SK-N-MC (cell line): ENCODE measurements at places on chromosomes 12 and 14.

- DNase-seq = no peak
Measured at GRCh38 chr12:3913278-3913677, 40.1 kb upstream of the PARP11 start.

DNA sequence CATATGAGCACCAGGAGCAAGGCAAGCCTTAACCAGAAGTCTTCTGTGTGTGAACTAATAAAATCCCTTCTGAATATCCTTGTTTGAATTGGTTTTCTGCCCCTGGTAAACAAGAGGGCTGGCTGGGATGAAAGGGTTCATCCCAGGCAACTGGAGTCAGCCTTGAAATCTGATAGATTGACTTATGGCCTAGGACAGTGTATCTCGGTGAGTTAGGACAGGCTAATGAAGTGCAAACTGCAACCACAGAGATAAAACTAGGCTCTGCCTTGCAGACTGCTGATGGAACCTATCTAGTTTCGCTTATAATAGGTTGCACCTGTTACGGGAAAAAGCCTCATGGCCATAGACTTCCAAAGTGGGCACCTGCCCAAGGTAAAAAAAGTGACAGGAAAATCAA lies 451.9 kb upstream of the NOVA1 start:
- no peak for DNase-seq

DNA sequence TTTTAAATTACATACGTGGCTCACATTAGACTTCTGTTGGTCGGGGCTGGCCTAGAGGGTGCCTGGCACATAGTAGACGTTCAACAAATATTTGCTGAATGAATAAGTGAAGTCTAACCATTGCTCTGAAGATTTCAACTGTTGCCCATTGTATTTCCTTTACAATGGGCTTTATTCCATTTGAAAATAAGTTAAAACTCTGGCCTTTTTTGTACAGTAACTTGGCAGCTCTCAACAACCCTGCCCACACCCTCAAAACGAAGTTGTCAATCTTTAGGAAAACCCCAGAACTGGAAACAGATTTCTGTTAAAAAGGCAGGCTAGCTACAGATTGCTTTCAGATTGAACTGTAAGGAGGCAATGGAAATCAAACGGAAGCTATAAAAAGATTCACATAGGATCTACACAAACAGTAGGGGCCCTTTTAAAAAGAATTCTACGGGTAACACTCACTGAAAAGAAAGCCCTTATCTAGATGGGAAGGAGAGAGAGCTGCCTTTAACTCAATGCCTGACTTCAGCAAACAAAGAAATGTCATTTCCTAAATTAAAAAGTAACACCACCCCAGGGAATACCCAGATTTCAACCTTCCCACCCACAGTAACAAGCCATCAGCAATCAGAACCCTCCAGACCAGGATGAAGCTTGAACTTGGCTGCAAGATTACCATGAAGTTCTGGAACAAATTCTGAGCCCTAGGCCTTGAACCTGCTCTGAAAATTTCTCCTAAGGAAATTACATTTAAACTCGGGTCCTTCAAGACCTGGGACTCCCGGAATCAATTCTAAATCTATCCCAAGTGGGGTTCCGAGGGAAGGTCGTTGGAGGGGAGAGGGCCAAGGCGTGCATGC lies 1.4 kb downstream of the WSB2 start:
- peak; percentile 42 for DNase-seq

DNA sequence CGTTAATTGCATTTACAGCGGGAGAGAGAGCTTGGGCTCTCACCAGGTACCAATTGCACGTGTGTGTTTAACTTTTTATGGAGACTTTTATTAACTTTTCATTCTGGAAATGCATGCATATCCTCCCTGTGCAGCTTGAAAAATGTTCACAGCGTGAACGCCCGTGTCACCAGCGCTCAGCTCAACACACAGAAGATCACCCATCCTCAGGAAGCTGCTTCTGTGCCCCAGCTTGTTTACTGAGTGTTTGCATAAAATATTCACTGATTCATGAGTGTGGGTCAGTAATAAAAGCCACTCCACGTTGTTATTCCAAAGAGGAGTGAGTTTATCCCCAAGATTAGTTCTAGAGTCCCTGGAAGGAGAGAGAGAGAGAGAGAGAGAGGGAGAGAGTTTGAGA lies 75.5 kb upstream of the FZD10 start:
- no peak for DNase-seq

GRCh38 chr14:64848239-64848638 lies 31.5 kb downstream of the SPTB start:
- no peak for DNase-seq

GRCh38 chr12:24600996-24601395 lies 347.9 kb downstream of the BCAT1 start:
- DNase-seq = peak; percentile 65
